Spinal cord (tissue), 10 donors: ENCODE measurements at places on chromosomes 3 and 15. TPM values are rescaled to one million over a fixed set of nuclear protein-coding genes. Genes with fewer than 3 reads are reported as not detected.

- H3K4me1 ChIP-seq, result no peaks in the 10 kb centered on the region
- no peak for DNase-seq
- H3K36me3 ChIP-seq, result no peaks in the 10 kb centered on the region
- no peak overlapping the region for H3K27ac ChIP-seq
- no peak overlapping the region for H3K4me3 ChIP-seq
- no peaks in the 10 kb centered on the region for H3K27me3 ChIP-seq
These were observed 68.1 kb upstream of the SCN5A start for GRCh38 chr3:38717355-38718240.

DNA sequence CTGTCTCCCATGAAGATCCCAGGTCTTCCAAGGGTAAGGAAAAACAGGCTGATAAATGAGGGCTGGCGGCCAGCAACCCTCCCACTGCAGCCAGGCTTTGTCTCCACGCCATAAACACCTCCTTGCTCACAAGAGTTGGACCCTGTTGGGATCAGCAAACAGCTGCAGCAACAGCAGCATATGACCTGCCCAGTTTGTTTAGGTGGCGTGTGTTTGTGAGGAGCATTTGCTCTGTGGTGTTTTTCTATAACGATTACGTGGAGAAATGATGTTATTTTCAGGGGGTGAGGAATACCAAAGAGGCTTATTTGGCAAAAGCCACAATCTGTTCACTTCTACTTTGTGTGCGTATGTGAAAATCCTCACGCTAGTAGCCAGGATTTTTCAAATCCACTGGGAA, 58.5 kb downstream of the RFTN1 start:
- DNase-seq, result no peak
- no peaks in the 10 kb centered on the region for H3K27me3 ChIP-seq
- no peak overlapping the region for H3K4me3 ChIP-seq
- H3K27ac ChIP-seq, result no peak overlapping the region

DNA sequence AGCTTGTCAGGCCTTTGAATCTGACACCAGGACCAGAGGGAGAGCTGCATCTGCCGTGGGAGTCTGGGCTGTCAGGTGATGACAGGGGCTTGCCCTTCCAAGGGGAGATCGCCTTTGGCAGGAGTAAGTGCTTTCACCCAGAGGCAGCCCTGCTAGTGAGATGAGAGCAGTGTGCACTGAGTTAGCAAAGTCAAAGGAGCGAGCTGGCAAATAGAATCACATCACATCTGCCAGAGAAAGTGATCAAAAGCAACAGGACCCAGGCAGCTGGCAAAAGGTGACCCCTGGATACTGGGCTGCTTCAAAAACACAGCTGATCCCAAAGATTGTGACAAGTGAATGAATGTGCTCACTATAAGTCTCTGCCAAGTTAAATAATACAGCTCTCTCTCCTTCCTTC, 36.1 kb upstream of the PYDC2 start:
- no peaks in the 10 kb centered on the region for H3K4me1 ChIP-seq
- no peak overlapping the region for H3K27ac ChIP-seq
- H3K4me3 ChIP-seq, result no peak overlapping the region

The TMEM108 gene
- total RNA-seq, result 12.5 TPM

GRCh38 chr15:59991834-59992233, 12.3 kb upstream of the FOXB1 start:
- DNase-seq, result no peak
- H3K4me3 ChIP-seq, result no peak overlapping the region
- H3K4me1 ChIP-seq, result peaks cover 16% of the 10 kb centered on the region

- H3K27me3 ChIP-seq, result no peaks in the 10 kb centered on the region
- no peak for DNase-seq
- H3K27ac ChIP-seq, result no peak overlapping the region
These were observed 476.3 kb downstream of the RBMS3 start for GRCh38 chr3:29757054-29757777.

DNA sequence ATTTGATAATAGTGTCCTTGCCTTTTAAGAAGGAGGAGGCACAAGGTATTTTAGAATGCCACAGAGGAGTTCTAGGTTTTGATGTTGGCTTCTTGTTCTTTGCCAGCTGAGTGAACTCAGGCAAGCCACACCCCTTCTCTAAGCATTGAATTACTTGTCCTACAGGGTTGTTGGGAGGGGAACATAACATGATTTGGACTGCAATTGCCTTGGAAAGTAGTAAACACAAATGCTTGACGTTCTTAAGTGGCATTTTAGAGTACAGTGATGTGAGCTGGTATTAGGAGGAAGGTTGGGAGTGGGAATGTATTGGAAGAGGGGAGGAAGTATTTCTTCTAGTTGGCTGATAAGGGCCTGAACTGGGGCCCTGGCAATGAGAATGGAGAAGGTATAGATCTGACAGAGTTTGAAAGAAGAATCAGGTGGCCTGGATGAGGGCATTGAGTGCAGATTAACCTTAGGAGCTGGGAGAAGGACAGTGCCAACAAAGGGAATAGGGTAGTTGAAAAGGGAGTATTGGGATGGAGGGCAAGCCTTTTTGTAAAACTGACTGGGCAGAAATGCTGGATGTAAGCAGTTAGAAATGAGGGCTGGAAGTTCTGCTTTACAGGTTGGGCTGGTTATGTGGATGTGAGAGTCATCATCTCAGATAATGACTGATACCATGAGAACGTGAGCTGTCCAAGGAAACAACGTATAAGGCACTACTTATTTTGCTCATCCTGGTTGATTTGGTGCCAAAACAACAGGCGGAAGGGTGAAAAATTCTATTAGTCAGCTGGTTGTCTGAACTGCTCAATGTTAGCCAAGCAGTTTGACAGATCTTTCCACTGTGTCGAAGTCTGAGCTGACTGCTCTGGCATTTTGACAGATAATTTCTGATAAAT, 16.7 kb downstream of the KAT2B start:
- no peaks in the 10 kb centered on the region for H3K36me3 ChIP-seq
- no peak overlapping the region for H3K4me3 ChIP-seq
- DNase-seq, result no peak
- H3K4me1 ChIP-seq, result peaks cover 17% of the 10 kb centered on the region

DNA sequence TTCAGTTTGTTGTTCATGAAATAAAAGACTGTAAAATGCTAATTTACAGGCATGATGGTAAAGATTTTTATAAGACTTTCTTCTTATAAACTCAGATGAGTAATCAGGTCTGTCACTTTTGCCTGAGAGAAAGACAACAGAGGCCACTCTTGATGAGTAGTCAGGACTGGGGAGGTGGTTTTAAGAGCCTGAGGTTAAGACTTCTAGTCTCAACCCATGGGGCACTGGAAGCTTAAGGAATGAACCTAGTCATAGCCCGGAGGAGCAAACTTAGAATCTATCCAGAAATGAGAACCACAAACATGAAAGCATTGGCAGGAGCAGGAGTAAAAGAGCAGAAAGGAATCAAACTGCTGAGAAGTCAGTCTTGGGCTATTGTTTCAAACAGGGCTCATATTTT, 846.3 kb upstream of the ARPP21 start:
- H3K27me3 ChIP-seq, result no peaks in the 10 kb centered on the region
- H3K4me1 ChIP-seq, result no peaks in the 10 kb centered on the region
- no peaks in the 10 kb centered on the region for H3K36me3 ChIP-seq
- H3K4me3 ChIP-seq, result no peak overlapping the region
- H3K27ac ChIP-seq, result no peak overlapping the region

DNA sequence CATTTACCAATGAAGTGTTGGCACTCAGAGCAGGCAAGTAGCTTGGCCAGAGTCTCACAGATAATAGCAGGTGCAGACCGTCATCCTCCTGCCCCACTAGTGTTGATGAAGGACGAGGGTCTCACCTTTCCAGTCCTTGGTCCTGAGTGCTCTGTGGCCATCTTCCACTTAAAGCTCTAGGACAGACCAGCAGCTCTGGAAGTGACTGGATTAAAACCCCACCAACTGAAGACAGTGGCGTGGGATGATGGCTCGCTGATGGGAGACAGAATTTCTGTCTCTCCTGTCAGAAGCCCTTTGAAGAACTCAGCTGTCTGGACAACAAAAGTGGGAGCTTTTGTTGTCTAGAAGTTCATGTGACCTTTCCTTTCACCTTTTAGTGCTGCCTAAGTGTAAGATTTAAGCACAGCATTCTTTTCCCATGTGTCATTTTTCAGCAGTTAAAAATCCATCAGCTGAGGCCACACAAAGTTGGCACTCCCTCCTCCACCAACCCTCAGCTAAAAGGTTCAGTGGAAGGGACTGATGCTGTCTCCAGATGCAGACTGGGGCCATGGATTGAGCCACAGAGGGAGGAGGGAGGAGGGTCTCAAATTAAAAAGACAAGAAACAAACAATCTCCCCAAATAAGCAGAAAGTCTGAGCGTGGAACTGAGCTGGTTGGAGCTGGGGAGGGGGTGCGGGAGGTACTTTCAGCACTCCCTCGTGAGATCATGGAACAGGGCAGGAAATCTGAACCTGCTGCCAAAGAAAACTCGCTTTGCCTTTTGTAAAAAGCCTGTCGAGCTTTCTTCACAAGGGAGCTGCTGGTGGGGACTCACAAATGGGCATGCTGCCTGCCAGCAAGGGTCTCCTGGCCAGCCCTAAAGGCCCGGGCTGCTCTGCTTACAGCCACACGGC, 148.5 kb upstream of the CTDSPL start:
- H3K27me3 ChIP-seq, result no peaks in the 10 kb centered on the region
- no peaks in the 10 kb centered on the region for H3K36me3 ChIP-seq
- peaks cover 28% of the 10 kb centered on the region for H3K4me1 ChIP-seq
- DNase-seq, result peak; percentile 63
- H3K4me3 ChIP-seq, result no peak overlapping the region
- H3K27ac ChIP-seq, result peak overlapping the region; percentile 82

The SLC12A1 gene
- 1.9 TPM for total RNA-seq

The ABHD2 gene
- 75.7 TPM for total RNA-seq

- no peaks in the 10 kb centered on the region for H3K4me1 ChIP-seq
- H3K4me3 ChIP-seq, result no peak overlapping the region
These were observed 1679.4 kb downstream of the OTOL1 start for GRCh38 chr3:163175970-163176369.

DNA sequence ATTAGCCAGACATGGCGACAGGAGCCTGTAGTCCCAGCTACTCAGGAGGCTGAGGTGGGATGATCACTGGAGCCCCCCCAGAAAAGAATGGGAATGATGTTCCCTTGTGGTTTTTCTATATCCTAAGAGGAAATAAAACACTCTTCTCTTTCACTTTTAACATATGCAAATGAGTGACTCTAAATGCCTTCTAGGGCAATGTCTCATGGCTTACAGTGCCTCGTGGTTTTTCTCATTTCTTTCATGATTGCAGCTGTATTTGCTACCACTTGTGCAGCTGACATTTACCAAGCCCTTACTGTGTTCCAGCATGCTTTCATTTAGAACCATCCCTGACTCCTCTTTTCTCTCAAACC, 26.4 kb downstream of the STOML1 start:
- DNase-seq, result no peak
- H3K36me3 ChIP-seq, result no peaks in the 10 kb centered on the region
- H3K27me3 ChIP-seq, result no peaks in the 10 kb centered on the region
- H3K4me3 ChIP-seq, result no peak overlapping the region

The DGKG gene
- 20.6 TPM for total RNA-seq

DNA sequence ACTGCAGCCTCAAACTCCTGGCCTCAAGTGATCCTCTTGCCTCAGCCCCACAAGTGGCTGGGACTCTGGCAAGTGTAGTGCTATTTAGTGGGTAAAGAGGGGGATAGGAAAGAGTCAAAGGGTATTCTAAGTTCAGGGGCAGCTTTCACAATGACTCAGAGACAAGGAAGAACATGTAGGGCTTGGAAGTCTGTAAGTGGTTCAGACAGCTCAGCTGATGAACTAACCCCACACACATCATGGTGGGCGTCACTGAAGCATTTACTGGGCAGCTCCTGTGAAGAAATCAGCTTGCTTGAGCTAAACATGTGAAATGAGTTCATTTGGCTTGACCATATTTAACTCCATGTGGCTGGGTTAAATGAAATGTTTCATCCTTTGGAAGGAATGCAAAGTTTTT, 34.6 kb upstream of the THSD4 start:
- H3K4me1 ChIP-seq, result no peaks in the 10 kb centered on the region
- H3K36me3 ChIP-seq, result no peaks in the 10 kb centered on the region
- no peak for DNase-seq
- H3K27me3 ChIP-seq, result no peaks in the 10 kb centered on the region
- no peak overlapping the region for H3K4me3 ChIP-seq

The TM6SF1 gene
- total RNA-seq, result 4.7 TPM

GRCh38 chr15:33191591-33191990, 2.9 kb downstream of the FMN1 start:
- H3K36me3 ChIP-seq, result no peaks in the 10 kb centered on the region
- H3K4me3 ChIP-seq, result no peak overlapping the region
- H3K27ac ChIP-seq, result no peak overlapping the region
- DNase-seq, result no peak

- H3K27me3 ChIP-seq, result no peaks in the 10 kb centered on the region
- DNase-seq, result peak; percentile 50
- no peak overlapping the region for H3K27ac ChIP-seq
- H3K4me1 ChIP-seq, result no peaks in the 10 kb centered on the region
These were observed 21.4 kb downstream of the ACKR2 start for GRCh38 chr3:42830437-42831320.

DNA sequence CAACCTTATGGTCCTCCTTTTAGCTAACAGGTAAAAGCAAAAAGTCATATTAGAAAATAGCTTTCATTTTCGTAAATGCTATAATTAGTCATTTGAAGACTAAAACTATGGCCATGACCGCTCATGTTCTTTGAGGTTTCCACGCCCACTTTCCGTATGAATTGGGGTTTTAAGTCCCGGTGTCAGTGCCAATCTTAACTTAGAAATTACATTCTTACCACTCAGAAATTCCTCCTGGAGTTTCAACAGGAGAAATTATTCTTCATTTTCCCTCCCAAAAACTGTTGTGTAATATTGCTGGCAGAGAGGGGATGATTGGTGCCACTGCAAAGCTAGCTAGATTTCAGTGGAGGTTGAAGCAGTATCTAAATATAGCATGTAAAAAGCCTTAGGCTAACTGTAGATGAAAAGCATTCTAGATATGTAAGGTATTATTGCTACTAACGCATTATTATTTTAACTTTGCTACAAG, 71.0 kb upstream of the MDFIC2 start:
- H3K27me3 ChIP-seq, result no peaks in the 10 kb centered on the region
- no peaks in the 10 kb centered on the region for H3K36me3 ChIP-seq
- no peak overlapping the region for H3K27ac ChIP-seq
- H3K4me3 ChIP-seq, result no peak overlapping the region
- H3K4me1 ChIP-seq, result no peaks in the 10 kb centered on the region

GRCh38 chr3:32614956-32615355, 44.3 kb upstream of the DYNC1LI1 start:
- H3K27me3 ChIP-seq, result no peaks in the 10 kb centered on the region
- no peak overlapping the region for H3K27ac ChIP-seq
- no peak for DNase-seq
- H3K4me1 ChIP-seq, result no peaks in the 10 kb centered on the region

- H3K4me1 ChIP-seq, result peaks cover 20% of the 10 kb centered on the region
- H3K27me3 ChIP-seq, result no peaks in the 10 kb centered on the region
- DNase-seq, result no peak
- H3K27ac ChIP-seq, result no peak overlapping the region
- H3K4me3 ChIP-seq, result peak overlapping the region; percentile 81
These were observed 1.2 kb upstream of the RUBCN start for GRCh38 chr3:197737749-197738462.

GRCh38 chr15:92449476-92449875, 55.8 kb downstream of the ST8SIA2 start:
- no peak for DNase-seq
- peaks cover 12% of the 10 kb centered on the region for H3K36me3 ChIP-seq
- H3K4me3 ChIP-seq, result no peak overlapping the region
- H3K4me1 ChIP-seq, result peaks cover under 1% of the 10 kb centered on the region
- H3K27ac ChIP-seq, result no peak overlapping the region

- no peak for DNase-seq
- no peak overlapping the region for H3K4me3 ChIP-seq
- H3K36me3 ChIP-seq, result no peaks in the 10 kb centered on the region
- no peaks in the 10 kb centered on the region for H3K27me3 ChIP-seq
- no peaks in the 10 kb centered on the region for H3K4me1 ChIP-seq
- no peak overlapping the region for H3K27ac ChIP-seq
These were observed 171.9 kb downstream of the FRMD5 start for GRCh38 chr15:44023176-44023575.
